ENCODE measurements at places on chromosomes 11 and 22. TPM values are rescaled to one million over a fixed set of nuclear protein-coding genes. Genes with fewer than 3 reads are reported as not detected.
A peak's percentile ranks its signal among the peaks of the same experiment; 100 is the strongest.

- DNase-seq = peak; percentile 32
- H3K27ac ChIP-seq = no peak overlapping the region
- H3K4me1 ChIP-seq = peaks cover 14% of the 10 kb centered on the region
- no peaks in the 10 kb centered on the region for H3K27me3 ChIP-seq
These were observed 7.2 kb downstream of the LYVE1 start for GRCh38 chr11:10561043-10561818.

GRCh38 chr11:7348432-7349304 lies 97.0 kb downstream of the SYT9 start:
- DNase-seq = peak; percentile 15
- H3K27me3 ChIP-seq = peaks cover 2% of the 10 kb centered on the region
- no peak overlapping the region for H3K27ac ChIP-seq
- no peak overlapping the region for H3K4me3 ChIP-seq
- no peaks in the 10 kb centered on the region for H3K4me1 ChIP-seq

DNA sequence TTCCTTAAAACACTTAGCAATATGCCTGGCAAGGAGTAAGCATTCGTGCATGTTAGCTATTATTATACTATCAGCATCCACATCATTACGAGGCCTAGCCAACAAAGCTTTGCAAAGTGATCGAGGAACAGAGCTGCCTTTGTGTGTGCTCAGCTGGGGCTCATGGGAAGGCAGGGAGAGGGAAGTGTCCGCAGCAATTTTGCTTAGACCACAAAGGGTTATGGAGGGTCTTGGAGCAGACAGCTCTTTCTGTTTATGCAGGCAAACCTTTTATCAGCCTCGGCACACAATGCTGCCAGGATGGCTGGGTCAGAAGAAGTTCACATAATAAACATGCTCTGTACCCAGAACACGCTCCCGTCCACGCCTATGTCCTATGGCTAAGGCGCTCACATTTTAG lies 10.9 kb upstream of the DKK3 start:
- H3K27me3 ChIP-seq = no peaks in the 10 kb centered on the region
- no peaks in the 10 kb centered on the region for H3K4me1 ChIP-seq
- peak; percentile 44 for DNase-seq
- no peak overlapping the region for H3K27ac ChIP-seq

DNA sequence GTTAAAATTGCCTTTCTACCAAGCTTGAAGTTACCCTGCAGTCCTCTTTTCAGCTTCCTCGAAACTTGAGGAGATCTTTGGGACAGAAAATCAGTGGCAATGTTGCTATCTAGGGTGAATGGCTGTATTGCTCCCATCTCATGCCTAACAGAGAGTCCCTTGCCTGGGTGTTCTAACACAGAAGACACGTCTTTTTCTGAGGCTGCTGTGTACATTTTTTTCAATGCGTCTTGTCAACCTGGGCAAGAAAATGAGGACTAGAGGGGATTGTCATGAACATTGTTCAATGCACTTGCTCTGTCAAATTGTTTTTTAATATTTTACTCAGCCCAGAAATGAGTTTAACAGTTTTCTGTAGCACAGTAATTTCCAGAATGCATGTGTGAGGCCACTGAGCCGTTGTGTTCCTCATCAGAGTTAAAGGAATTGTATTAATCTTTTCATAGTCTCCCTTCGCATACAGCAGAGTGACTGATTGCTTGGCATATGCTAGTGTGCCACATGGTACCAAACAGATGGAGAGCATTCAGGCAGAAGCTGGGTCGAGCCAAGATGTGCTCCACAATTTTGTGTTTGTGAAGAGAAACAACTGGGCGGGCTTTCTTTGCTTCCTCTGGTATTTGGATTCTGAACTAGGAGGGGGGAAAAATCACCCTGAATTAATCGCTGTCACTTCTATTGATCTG lies 86.0 kb downstream of the CASP12 start:
- H3K27ac ChIP-seq = no peak overlapping the region
- no peak for DNase-seq
- H3K27me3 ChIP-seq = no peaks in the 10 kb centered on the region
- H3K4me1 ChIP-seq = no peaks in the 10 kb centered on the region
- no peak overlapping the region for H3K4me3 ChIP-seq

GRCh38 chr11:87076874-87077429 lies 39.2 kb downstream of the TMEM135 start:
- DNase-seq = no peak
- no peaks in the 10 kb centered on the region for H3K4me1 ChIP-seq
- H3K36me3 ChIP-seq = peaks cover 15% of the 10 kb centered on the region
- no peaks in the 10 kb centered on the region for H3K27me3 ChIP-seq
- no peak overlapping the region for H3K4me3 ChIP-seq
- H3K27ac ChIP-seq = no peak overlapping the region

The CRYBB3 gene
- 0.16 TPM for polyA plus RNA-seq

The CHRM4 gene
- polyA plus RNA-seq = 7.1 TPM

The NEFH gene
- 5.6 TPM for polyA plus RNA-seq

All from large intestine (tissue), 12 donors.